Panc1 (cell line): ENCODE measurements at places on chromosomes 13 and 19.

GRCh38 chr19:33302175-33302973 is at the start of gene CEBPA:
Gene CEBPA, minus strand, starts transcription at chr19:33302534. Its CDS starts 120 bp downstream, at chr19:33302414.
- DNase-seq: no peak

- DNase-seq: no peak
Observed at GRCh38 chr13:66506979-66507378, 723.2 kb downstream of the PCDH9 start.

DNA sequence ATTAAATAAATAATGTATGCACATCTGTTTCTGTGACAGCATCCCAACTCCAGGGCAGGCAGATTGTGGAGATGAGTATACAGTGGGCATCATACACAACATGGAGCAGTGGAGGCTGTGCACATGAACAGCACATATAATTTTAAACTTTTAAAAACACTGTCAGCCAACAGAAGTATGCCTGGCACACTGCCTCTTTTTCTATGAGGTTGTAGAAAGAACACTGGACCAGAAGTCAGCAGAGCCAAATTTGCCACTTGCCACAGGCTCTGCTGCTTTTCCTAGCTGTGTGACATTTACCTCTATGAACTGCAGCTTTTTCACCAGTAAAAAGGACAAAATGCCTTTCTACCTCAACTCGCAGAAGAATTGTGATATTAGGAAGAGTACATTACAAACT is 118.7 kb downstream of the FRY start:
- no peak for DNase-seq

- no peak for DNase-seq
Observed at GRCh38 chr19:39533003-39533512, 406 bp upstream of the EID2B start.

- DNase-seq: no peak
Observed at GRCh38 chr13:50192272-50192813, 177.1 kb downstream of the KCNRG start.

DNA sequence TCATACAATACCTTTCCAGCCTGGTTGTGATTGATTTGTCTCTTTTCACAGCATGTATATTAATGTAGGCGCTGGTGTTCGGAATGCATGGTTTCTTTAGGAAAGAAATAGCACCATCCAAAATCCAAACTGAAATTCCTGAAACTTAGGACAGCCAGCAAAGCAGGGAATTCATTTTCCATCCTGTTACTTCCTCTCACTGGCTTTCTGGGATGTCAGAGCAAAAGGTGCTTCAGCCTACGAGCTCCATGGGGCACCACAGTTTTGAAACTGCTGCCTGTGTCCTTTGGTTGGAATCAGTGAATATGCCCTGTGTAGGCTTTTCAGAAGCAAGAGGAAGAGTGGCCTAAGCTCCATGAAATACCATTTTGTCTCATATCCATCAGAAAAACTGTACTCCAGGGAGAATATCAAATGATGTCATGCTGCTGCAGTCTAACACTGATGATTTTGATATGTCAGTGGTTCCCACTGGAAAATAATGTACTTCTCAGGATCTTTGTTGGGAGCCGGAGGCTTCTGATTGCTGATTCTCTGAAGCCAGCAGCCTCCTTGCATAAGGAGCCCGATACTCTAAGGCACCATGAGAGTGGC is 117.8 kb upstream of the SERP2 start:
- DNase-seq: no peak

GRCh38 chr13:64234255-64234654 is 2818.6 kb upstream of the PCDH20 start:
- no peak for DNase-seq

GRCh38 chr13:49248622-49249002 is 887 bp downstream of the CDADC1 start:
- DNase-seq: no peak

- DNase-seq: no peak
Observed at GRCh38 chr19:40363069-40363468, 14.6 kb downstream of the PLD3 start.

DNA sequence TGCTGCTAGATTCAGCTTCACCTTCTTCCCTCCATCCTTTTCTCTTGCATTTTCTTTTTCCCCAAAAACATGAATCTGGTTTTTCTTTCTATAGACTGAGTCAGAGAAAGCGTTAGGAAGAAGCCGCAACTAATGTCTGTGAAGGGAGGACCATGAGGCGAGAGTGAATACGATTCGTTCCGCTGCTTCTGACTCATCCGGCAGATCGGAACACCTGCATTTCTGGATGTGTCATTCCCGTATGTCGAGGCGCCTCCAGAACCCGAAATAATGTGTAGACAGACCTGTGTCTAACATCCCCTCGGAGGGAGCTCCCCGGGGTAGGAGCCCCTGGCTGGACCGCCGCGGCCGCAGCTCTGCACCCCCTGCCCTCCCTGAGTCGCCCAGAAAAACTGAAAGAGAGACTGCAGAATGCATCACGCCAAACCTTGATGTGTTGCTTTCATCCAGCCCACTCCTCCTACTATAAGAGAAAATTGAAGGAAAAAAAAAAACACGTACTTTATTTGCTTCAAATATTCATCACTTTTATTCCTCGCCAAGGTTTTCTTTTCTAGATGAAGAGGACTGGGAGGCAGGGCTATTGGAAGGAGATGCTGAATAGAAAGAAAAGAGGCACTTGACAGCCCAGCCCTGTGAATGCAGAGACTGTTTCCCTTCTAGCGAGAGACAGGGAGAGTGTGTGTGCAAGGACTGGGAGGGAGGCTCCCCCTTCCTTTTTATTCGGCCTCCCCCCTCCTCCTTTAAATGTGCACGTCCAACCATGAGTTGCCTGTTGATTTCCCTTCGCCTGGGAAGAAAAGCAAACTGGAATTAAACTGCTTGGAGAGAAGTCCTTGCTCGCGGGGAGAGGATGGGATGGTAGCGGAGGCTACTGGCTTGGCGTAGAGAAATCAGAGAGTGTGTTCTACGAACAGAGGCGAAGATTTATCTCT is 616 bp upstream of the PCDH17 start:
- no peak for DNase-seq

DNA sequence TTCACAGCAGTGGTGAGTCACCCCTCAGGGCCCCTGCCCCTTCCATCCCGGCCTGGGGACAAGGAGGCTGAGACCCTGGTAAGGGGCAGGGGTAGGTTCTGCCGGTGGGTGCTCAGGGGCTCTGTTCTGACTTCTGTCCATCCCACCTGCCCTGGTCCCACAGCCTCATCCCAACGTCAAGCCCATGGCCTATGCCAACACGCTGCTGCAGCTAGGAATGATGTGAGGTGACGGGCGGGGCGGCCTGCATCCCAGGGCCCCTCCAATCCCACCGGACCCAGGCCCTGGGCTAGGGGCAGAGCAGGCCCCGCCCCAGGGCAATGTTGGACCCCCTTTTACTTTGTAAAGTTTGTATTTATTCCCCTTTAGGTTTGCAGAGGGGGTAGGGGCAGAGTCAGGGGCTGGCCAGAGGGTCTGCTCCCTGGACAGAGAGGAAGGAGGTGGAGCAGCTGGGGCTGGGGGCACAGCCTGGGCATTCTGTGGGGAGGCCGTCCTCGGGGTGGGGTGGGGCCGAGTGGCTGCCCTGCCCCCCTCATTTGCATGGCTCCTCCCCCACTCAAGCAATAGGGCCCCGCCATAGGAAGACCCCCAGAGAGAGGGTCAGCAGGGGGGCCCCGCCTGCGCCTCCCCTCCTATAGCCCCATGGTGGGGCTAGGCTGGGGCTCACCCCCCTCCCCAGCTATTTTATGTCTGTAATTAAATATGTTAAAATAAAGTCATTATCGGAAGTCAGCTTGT is 23.1 kb downstream of the CCDC8 start:
- DNase-seq: no peak

GRCh38 chr19:43747557-43748204 is 7.1 kb downstream of the SMG9 start:
- no peak for DNase-seq

DNA sequence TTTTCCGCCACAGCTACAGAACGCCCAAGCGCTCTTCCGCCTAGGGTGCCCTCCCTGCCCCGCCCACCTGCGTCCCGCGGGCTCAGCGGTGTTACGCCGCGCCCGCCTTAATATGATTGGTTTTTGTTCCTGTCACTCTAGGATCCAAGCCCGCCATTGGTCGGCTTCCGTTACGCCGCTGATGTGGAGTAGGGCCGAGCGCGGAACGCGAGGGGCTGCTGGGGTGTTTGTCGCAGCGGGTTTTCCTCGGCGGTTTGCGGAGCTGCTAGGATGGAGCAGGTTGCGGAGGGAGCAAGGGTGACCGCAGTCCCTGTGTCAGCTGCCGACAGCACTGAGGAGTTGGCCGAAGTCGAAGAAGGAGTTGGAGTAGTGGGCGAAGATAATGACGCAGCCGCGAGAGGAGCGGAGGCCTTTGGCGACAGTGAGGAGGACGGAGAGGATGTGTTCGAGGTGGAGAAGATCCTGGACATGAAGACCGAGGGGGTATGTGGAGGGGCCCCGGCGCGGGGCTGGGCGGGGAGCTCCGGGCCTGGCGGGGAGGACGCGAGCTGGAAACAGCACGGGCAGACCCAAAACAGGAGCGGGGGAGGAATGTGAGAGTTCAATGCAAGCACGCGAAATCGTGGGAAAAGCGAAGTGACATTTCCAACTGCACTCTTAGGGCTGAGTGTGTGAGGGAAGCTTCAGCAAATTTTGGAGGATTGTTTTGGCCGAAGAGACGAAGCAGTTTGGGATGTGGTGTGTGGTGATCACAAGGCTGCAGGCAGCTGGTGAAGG is at the start of gene MPHOSPH8:
TSS of gene MPHOSPH8 (plus strand) at position 181 of the 777 bp plus-strand sequence. CDS start at position 271, 90 bp downstream.
- DNase-seq: peak; percentile 52

- DNase-seq: no peak
Observed at GRCh38 chr19:1000095-1000494, at the start of gene GRIN3B. Gene GRIN3B, plus strand, starts transcription at chr19:1000419. Its CDS starts 19 bp downstream, at chr19:1000438.

DNA sequence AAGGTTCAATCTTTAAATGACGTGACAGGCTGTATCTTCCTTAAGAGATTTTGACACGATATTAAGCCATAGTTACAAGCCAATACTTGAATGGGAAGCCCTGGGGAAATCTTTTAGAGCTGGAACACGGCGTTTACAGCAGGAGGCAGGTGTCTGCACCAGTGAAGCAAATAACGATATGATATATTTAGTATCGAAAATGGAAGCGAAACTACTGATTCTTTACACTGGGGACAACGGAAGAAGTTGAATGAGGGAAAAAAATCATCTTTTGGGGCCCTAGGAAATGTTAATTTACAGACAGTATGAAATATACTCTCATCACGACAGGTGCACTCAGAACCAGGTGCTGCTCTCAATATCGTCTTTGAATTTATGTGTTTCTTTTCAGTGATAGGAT is 793.9 kb upstream of the PCDH20 start:
- DNase-seq: no peak

DNA sequence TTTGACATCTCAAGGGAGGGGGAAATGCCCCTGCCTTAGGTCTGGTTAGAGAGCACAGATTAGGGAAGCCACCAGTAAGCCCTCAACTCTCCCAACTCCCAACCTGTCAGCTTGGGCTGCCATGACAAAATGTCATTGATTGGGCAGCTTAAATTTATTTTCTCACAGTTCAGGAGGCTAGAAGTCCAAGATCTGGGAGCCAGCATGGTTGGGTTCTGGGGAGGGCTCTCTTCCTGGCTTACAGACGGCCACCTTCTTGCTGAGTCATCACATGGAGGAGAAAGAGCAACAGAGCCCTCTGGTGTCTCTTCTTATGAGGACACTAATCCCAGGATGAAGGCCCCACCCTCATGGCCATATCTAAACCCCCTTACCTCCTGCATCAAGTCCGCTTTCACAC is 24.2 kb downstream of the C19orf12 start:
- no peak for DNase-seq

- no peak for DNase-seq
Observed at GRCh38 chr19:6516659-6517291, 14.1 kb upstream of the TNFSF9 start.

GRCh38 chr19:42327381-42327780 is 1.9 kb downstream of the MEGF8 start:
- DNase-seq: no peak

DNA sequence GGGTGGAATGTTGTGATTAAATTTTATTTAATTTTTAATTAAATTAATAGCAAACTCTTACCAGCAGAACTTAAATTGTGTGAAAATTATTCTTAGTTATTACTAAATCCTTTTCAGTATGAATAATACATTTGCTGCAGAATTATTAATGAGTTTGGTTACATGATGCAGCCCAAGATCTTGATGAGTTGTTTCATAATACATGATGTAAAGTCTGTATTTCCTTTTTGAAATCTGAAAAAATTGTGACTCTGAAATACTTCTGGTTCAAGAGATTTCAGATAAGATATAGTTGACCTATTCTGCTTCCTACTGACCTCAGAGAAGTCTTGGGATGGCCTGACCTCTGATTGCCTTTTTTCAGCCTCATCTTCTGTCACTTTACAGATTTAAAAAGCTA is 11.1 kb downstream of the SAE1 start:
- no peak for DNase-seq

DNA sequence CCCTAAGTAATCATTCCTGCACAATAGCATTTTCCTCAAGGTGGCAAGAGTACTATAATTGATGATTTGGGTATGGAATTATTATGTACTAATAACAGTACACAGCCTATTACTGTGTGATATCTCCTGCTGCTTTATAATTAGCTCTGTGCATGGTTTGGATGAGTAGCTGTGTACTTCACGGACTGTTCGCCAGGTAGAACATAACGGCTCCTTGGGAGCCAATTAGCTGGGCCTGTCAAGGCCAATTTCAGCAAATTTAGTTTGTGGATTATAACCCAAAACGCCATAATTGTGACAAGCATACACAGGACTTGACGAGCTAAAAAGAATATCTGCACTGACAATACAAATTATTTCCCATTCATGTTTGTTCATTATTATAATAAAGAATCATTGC is 1584.2 kb downstream of the SLITRK1 start:
- no peak for DNase-seq

- no peak for DNase-seq
Observed at GRCh38 chr13:99214232-99214631, 13.6 kb downstream of the UBAC2 start.

- no peak for DNase-seq
Observed at GRCh38 chr19:3266792-3267514, 42.5 kb downstream of the CELF5 start.

- no peak for DNase-seq
Observed at GRCh38 chr13:99150575-99151361, 49.9 kb upstream of the UBAC2 start.

GRCh38 chr19:18863843-18864362 is 32.1 kb downstream of the CERS1 start:
- DNase-seq: no peak

DNA sequence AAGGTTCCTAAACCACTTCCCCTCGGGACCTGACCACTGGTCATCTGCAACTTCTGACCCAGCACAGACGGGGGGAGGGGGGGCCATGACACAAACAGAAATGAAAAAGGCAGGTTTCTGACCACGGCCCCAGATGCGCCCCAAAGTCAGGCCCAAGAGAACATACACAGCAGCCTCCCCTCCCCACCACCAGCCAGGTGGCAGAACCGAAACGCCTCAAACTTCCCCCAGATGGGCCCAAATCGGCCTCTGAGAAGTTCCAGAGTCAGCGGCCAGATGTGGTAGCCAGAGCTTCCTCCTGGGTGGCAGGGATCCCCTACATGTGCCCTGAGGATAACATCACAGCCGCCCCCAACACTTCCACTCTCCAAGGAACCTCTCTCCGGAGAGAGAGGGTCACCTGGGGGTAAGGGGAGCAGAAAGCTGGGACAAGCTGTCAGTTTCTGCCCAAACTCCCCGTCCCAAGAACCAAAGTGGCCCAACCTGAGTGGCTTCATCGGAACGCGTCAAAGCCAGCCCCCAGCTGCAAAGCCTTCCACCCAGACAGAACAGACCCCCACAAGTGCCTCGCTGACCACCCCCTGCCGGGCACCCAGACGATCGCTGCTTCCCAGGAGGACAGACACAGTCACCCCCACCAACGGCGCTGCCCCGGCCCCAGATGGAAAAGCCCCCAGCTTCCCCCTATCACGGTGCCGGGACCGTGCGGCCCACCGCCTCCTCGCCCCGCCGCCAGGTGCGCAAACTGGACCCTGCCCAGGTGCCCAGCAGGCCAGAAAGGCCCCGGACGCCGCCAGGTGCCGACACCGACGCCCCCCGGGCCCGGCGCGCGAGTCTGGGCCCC is 800 bp downstream of the ELL start:
- DNase-seq: no peak
